Endodermal cell (in vitro differentiated cells): ENCODE measurements at places on chromosomes 13 and 19. TPM values are rescaled to one million over a fixed set of nuclear protein-coding genes. Genes with fewer than 3 reads are reported as not detected.

PRR20B gene
- total RNA-seq = not detected in 2 replicates

GRCh38 chr19:14871619-14872230 is 14.2 kb downstream of the OR7A17 start:
- H3K4me1 ChIP-seq = no peaks in the 10 kb centered on the region
- DNase-seq = no peak
- H3K4me3 ChIP-seq = no peak overlapping the region
- H3K27ac ChIP-seq = no peak overlapping the region
- no peaks in the 10 kb centered on the region for H3K27me3 ChIP-seq

DNA sequence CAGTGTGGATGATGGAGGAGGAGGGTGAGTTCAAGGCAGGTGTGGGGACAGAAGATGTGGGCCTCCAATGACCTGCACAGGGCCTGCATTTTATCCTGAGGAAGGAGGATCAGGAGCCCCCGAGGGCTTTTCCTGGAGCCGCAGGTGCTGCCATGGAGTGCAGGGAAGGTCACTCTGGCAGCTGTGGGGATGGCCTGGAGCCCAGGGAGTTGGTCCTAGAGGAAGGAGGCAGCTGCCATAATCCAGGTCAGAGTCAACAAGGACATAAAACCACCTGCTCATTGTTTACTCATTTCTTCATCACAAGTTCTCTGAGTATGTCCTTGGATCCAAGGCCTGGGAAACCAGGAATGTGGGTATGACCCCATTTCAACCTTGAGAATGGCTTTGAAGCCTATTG is 87.2 kb downstream of the SCGB2B2 start:
- no peaks in the 10 kb centered on the region for H3K4me1 ChIP-seq
- DNase-seq = no peak
- no peak overlapping the region for H3K4me3 ChIP-seq
- no peak overlapping the region for H3K27ac ChIP-seq

- no peak overlapping the region for H3K27ac ChIP-seq
- H3K27me3 ChIP-seq = no peaks in the 10 kb centered on the region
- no peak overlapping the region for H3K4me3 ChIP-seq
- no peaks in the 10 kb centered on the region for H3K36me3 ChIP-seq
- peak; percentile 86 for DNase-seq
- H3K4me1 ChIP-seq = peaks cover 4% of the 10 kb centered on the region
Observed at GRCh38 chr19:48216933-48217332, 38.8 kb downstream of the CARD8 start.

DNA sequence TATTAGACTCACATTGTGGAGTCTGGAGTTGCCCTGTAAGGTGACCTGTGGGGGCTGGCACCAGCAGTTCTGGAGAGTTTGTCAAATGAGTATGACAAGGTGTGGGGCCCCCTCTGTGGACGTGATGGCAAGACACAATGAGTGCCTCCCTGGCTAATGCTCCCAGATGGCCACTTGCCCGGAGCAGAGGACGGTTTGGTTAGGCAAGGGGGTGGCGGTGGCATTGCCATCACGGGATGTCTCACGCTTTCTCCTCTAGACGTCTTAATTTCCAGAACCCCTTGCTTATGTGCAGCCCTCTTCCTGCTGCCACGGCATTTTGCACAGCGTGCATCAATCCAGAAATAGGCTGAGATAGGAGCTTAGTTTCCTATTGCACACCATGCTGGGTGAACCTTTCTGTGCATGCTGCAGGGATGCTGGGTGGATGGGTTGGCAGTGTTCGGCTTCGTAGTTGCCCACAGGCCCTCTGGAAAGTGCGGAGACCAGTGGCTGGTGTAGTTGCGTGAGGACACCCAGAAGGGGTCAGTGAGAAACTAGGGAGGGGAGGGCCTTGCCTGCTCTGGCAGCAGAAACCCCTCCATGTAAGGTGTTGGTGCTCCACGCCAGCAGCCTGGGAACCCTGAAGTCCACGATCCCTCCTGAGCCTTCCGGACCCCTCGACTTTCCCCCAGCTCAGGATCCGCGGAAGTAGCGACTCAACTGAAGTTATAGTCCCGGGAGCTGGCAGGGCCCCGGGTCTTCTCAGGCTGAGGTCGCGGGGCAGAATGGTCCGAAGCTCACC is 18.1 kb upstream of the LRP3 start:
- H3K4me3 ChIP-seq = peak overlapping the region; percentile 95
- H3K27ac ChIP-seq = peak overlapping the region; percentile 54
- H3K4me1 ChIP-seq = peaks cover 7% of the 10 kb centered on the region
- peak; percentile 48 for DNase-seq
- H3K27me3 ChIP-seq = peaks cover 4% of the 10 kb centered on the region

ZNF709 gene
- total RNA-seq = 7.3 to 10.5 TPM (median 7.4 TPM) in 3 replicates

DNA sequence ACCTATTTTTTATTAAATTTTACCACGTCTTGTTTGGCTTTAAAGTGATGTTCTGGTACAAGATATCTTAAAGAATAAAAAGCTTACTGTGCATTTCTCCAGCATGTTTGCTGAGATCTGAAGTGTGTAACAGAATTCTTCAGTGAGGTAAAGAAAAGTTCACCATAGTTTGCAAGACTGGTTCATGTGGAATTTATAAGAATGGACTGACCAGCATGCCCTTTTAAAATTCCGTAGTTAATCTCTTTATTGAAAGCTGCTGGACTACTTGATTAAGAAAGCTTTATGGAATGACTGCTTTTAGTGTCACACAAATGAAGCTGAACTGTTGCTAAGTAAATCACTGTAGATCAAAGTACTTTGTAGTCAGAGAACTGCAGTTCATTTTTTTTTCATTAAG is 119.2 kb downstream of the GPC6 start:
- peaks cover 6% of the 10 kb centered on the region for H3K4me1 ChIP-seq
- H3K27me3 ChIP-seq = no peaks in the 10 kb centered on the region
- no peak overlapping the region for H3K4me3 ChIP-seq
- peaks cover 9% of the 10 kb centered on the region for H3K36me3 ChIP-seq
- no peak for DNase-seq
- H3K27ac ChIP-seq = peak overlapping the region; percentile 42
